ENCODE measurements at places on chromosomes 3 and 15. TPM values are rescaled to one million over a fixed set of nuclear protein-coding genes. Genes with fewer than 3 reads are reported as not detected.

DNA sequence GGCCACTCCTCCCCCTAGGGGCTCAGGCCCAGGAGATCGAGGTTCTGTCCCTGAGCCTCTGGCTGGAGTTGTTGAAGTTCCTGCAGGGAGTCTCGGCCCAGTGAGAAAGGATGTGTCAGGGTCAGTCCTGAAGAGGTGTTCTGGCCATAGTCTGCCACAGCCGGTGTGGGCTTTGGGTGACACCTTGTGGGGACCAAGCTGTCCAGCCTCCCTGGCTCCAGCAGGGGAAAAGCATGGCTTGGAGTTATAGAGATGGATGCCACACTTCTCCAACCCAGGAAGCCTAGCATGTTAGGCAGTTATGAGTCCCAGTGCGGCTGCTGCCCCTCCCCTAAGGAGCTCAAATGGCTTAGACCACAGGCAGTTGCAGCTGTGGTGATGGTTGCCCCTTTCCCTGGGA is 945.6 kb upstream of the GBE1 start:
- no peak for DNase-seq

DNA sequence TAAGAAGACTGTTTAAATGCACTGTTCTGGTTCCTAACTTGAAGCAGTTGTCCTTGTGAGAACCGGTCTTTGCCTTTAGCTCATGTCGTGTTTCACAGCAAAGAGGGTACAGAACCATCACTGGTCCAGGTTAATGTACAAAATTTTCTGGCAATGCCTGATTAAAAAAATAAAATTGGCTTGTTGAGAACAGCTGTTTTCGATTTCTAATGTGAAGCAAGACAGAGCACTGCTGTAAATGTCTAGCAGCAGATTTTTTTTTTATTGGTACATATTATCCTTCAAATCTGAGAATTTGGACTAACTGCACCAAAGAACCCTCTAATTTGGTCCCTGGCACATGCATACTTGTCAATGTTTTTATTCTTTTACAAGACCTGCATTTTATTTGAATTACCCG is 103.3 kb downstream of the STT3B start:
- DNase-seq = no peak

- DNase-seq = peak; percentile 44
These were observed 15.3 kb upstream of the IREB2 start for GRCh38 chr15:78422571-78423340.

- DNase-seq = no peak
These were observed 164.3 kb upstream of the NUDT16 start for GRCh38 chr3:131217296-131217741.

Gene CD96
- 1.0 TPM for total RNA-seq

Gene UTS2B
- 0.76 TPM for total RNA-seq

DNA sequence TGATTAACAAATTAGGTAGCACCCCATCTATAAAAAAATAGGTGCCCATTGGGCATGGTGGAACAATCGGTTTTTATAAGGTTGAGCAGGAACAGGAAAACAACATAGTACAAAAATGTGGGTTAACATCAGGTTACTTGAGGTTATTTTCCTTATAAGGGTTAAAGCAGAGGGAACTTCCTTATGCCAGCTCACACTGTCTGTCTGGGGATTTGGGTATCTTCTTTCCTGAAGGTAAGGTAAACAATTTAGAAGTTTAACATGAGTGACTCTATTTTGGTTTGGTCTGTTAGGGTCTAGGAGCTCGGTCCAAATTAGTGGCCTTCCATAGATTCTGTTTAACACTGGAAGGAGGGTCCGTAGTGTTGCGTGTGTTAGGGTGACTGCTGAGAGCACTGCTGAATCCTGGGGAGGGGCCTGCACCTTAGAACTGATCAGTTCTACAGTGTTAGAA is 14.7 kb downstream of the CHD2 start:
- no peak for DNase-seq

DNA sequence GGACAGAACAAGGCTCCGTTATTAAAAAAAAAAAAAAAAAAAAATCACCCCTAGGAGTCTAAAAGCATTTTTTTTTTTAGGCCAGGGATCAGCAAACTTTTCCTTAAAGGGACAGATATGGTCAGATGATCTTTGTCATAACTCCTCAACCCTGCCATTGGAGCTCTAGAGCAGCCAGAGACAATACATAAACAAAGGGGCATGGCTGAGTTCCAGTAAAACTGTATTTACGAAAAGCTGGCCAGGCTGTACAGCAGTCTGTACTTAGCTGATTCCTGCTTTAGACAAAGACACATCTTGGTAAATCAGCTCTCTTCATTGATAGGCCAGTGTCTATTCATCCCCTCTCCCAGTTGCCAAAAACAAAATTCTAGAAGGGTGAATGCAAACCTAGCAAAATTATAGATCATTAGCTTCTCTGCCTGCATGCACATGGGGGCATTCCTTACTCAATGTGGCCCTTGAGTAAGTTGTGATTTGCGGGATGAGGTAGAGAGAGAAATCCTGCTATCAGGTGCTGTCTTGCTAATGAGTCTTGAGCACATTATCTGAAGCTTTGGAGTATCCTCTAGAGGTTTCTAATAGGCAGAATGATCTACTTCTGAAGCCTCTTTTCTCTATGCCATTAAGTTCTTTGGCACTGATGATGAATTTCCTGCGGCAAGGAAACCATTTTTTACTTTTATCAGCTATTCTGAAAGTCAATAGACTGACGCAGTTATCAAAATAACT is 35.2 kb downstream of the SENP8 start:
- DNase-seq = no peak

- peak; percentile 18 for DNase-seq
These were observed 172.8 kb upstream of the SNTN start for GRCh38 chr3:63479661-63480035.

DNA sequence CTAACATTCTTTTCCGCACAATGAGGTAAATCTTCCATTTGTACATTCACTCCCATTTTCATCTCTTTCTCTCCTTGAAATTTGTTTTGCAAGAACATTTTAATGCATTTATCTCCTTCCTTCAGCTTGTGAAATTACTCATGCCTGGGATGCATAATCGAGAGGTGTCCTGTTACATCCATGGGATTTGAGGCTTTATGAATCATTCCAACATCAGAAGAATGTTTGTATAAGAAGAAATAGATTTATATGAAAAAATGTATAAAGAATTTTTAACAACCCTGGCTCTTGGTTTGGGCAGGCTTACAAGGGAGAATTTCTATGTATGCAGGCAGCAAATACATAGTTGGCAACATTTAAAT is 93.2 kb upstream of the MBNL1 start:
- no peak for DNase-seq

Gene CD200R1
- total RNA-seq = 0.40 TPM
